ENCODE measurements at places on chromosomes 2 and 18. TPM values are rescaled to one million over a fixed set of nuclear protein-coding genes. Genes with fewer than 3 reads are reported as not detected.

GRCh38 chr2:128395640-128396499 is 77.2 kb upstream of the HS6ST1 start:
- no peak for DNase-seq

Gene GPC1
- 65.2 TPM for total RNA-seq

DNA sequence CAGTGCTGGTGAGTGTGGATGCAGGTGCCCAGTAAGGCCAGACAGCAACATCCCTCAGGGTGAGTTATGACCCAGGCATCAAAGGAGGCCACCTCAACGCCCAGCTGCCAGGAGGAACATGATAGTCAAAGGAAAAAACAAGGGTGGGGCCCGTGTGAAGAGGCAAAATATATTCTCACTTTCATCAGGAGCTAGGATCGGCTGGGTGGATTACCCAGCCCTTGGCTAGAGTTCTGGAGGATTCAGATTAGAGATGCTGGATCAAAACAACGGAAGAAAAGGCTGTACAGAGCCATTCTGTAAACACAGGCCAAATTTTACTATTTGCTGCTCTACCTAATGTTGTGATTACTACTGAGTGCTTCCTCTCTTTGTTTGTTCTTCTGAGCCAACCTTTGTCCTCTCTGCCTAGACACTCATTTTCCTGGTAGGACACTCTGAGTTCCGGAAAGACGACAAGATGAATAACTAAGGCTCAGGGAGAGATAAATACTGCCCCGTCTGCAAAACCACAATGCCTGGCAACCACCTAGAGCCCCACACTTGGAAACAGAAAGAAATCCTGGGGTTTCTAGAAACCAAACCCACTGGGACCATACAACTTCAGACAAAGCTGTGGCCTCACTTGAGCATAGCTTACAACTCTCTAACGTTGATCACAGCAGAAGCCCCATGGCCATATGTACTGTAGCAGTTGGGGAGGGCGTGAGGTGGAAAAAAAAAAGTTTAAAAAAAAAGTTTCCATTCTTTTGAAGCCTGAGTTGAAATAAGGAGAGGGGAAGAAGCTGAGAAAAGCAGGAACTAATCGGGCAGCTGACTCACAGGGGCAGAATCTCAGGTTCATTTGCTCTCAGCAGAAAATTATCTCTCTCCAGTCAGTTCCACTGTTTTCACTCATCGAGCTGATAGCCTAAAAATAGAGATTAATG is 17.8 kb upstream of the PMAIP1 start:
- DNase-seq = no peak

- no peak for DNase-seq
Measured at GRCh38 chr2:28949617-28950305, 31.3 kb upstream of the TOGARAM2 start.

DNA sequence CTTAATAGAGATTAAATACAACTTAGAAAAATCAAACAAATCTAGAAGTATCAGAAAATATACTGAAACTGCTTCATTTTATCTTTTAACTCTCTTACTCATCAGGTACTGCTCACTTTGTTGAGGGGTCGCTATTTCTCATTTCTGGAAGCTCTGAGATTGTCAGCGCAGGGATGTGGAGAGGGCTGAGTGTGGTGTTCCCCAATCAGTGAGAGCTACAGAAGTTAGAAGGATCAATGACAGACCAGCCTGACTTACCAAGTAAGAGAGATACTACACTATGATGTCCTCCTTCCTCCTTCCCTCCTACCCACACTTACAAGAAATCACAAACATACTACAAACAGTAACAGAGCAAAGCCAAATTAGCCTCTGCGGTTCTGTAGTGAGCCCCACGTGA is 8.1 kb downstream of the GCFC2 start:
- DNase-seq = no peak

DNA sequence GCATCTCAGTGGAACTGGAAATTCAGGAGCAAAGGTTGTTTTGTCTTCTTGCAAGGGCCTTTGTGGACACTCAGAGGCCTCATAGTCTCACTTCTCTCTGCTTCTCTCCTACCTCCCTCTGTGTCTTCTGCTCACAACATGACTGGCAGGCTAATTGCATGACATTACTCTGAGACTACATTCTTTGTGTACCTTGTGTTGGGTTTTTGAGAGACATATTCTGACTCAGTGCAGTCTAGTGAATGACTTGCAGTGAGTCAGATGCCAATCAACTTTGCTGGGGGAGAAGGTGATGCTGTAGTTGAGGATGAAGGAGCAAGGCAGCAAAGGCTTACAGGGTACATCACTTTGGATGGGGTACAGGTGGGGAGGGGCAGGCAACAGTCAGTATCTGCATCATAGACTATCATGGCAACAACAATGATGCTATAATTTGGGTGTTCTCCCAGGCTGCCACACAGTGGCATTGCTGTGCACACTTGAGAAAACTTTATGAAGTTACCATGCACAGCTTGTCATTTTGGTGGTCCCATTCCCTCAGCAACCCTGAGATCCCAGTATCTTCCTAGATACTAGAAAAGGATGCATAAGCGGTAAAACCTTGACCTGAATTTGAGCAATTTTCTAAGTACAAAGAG is 69.3 kb upstream of the SLC16A14 start:
- no peak for DNase-seq

DNA sequence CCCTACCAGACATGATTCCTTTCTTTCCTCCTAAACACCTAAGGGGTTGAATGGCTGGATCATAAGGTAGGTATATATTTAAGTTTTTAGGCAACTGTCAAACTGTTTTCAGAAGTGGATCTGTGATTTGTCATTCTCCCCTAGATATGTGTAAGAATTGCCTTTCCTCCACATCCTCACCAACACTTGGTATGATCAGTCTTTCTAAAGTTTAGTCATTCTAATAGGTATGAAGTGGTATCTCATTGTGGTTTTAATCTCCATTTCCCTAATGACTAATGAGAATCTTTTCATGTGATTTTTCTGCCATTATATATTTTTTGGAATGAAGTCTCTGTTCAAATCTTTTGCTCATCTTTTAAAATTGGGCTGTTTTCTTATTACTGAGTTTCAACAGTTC is 122.1 kb downstream of the TFCP2L1 start:
- DNase-seq = no peak

Gene UGT1A1
- 2.3 TPM for total RNA-seq

Gene MAPK4
- 0.13 TPM for total RNA-seq

GRCh38 chr2:124320051-124320688 is 295.1 kb downstream of the CNTNAP5 start:
- no peak for DNase-seq

DNA sequence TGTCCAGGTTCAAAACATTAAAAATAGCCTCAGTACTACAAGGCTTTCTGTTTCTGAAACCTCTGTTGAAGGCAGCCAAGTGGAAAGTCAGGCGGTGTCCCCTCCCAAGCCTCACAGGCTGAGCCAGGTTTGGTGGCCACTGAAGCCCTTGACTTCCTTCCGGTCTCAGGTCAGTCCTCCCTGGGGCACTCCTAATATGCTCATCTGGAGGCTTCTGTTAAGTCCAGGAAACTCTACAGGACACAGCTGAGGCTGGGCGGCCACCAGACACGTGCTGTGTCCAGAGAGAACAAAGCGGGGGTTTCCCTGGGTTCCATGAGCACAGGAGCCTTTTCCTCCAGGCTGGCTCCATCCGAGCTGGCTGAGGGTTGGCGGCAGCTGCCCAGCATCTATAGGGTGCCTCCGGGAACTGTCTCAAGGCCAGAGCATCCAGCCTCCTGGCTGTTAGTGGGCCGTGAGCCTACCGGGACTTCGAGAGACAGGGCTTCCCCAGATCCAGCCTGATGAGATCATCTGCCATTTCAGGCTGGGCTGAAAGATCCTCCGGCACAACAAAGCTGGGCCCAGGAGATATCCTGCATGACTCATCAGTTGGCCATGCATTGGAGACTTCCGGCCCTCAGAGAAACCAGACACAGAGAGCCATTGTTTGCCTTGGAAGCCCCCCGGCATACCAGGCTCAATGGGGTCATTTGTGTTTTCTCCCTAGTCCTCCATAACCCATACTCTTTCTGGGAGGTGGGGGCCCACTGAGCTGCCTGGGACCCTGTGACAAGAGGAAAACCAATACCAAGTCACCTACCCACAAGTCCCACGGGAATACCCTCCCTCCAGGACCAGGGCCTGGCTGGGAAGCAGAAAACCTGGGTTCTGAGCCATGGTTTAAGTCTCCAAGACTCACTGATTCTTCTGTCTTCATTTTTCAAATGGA is 71.7 kb downstream of the HS1BP3 start:
- DNase-seq = no peak

Gene SCN7A
- total RNA-seq = 0.99 TPM

Gene LCT
- total RNA-seq = not detected

Gene VWC2L
- total RNA-seq = not detected

Gene ANKAR
- total RNA-seq = 1.4 TPM

- no peak for DNase-seq
Measured at GRCh38 chr2:182682210-182682609, 33.8 kb upstream of the DNAJC10 start.

- no peak for DNase-seq
Measured at GRCh38 chr18:39753178-39753577, 2187.6 kb upstream of the CELF4 start.

DNA sequence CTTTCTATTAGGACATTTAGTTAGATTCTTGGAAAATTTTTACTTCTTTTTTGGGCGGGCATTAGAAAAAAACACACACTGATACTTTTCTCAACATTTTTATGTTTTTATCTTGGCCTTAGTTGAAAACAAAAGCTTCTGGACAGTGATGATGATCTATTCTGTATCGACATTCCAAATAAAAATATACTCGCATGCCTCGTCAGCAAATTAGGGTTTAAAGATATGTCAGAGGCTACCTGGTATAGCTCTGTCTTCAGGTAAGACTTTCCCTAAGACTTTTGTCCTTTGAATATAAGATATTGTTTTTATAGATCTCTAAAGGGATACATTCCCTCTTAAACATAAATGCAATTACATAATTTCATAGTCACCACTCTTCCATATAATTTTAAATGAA is 816.8 kb downstream of the LRP1B start:
- no peak for DNase-seq

DNA sequence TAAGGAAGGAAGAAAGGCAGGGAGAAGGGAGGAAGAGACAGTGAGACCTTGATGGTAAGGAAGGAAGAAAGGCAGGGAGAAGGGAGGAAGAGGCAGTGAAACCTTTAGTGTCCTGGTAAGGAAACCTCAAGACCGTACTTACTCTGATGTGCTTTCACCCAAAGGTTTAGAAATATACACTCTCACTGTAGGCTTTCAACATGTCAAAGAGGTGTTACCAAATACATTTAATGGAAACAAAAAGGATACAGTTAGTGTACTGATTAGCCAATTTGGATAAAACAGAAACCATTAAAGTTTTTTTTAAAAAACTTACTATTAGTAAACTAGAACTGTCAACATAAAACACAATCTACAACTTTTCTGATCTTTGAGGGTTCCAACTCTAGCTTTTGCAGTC is 7.1 kb downstream of the FBXO15 start:
- DNase-seq = no peak

GRCh38 chr18:43710135-43710534 is 432.8 kb upstream of the SYT4 start:
- no peak for DNase-seq

DNA sequence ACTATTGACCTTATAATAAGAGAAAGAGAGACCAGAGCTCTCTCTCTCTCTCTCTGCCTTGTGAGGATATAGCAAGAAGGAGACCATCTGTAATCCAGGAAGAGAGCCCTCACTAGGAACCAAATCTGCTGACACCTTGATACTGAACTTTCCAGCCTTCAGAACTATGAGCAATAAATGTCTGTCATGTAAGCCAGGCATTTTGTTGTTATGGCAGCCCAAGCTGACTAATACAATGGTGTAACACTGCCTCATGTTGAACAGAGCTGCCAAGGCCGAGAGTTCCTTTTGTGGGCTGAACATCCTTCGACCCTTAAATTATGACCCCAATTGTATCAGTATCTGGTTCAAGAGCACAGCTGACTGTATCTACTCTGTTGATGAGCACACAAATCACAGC is 108.0 kb downstream of the LRRC30 start:
- no peak for DNase-seq

GRCh38 chr2:168613551-168613950 is 157.5 kb downstream of the CERS6 start:
- no peak for DNase-seq

- no peak for DNase-seq
Measured at GRCh38 chr2:62596061-62596921, 90.3 kb upstream of the TMEM17 start.

DNA sequence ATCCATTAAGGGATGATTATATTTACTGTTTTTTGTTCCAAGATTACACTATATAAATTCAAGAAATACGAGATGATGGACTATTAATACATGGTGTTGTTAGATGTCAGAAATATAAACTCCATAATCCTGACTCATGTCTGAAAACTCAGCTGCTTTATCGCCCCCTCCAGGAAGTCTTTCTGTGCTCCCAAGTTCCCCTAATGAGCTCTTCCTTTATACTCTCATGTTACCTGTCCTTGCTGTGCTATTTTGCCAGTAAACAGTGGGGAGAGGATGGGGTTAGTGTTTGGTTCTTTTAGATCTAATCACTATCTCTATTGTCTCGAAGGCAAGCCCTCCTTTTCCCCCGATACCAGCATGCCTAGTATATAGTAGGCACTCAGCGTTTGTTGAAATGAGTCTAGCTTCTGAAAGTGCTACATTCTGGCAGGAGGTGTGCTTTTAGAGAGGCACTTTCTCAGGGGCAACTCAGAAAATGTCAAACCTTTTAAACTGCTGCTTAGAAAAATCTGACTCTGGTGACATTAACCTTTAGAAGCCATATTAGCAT is 21.4 kb upstream of the BARD1 start:
- no peak for DNase-seq

Gene FOSL2
- 118 TPM for total RNA-seq

- no peak for DNase-seq
Measured at GRCh38 chr18:28768791-28769768, 592.1 kb upstream of the CDH2 start.

Gene UGP2
- 110 TPM for total RNA-seq

DNA sequence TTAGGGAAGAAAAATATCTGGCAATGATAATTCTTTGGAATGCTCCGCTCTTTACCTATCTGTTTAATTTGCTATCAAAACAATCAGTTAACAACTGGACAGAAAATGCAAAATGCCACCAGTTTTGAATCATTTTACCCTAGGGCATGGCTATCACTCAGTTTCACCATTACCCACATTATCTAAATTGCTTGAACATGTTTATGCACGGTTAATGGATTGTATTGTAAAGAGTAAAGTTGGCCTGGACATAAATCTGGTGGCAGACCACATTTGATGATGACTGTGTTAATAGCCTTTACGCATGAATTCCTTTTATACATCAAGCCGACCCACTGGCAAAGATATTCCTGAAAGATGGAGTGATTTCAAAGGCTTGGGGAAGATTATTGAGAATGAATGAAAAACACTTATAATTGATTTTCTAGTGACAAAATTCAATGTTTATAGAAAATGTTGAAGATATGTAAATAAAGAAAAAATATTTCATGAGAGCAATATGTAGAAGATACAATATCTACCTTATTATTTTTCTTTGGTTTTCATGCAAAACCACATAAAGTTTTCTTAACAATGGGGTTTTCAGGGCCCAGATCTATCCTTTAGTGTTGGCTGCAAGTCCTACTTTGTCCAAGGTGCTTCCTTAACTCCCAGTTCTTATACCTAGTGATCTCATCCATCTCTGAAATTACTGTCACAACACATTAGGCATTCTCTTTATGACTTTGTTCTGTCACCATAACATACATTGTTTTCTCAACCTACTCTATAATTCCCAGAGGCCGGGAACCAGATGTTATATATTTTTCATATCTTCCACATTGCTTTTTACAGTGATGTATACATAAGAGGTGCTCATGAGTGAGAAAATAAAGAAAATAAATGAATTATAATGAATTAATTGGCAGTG is 265.1 kb downstream of the RIT2 start:
- DNase-seq = no peak

- no peak for DNase-seq
Measured at GRCh38 chr18:80176334-80177073, 67.4 kb downstream of the ADNP2 start.

GRCh38 chr2:215672406-215672805 is 236.5 kb upstream of the FN1 start:
- DNase-seq = no peak

Data from esophagus squamous epithelium (tissue), 5 donors.